Activated naive CD4-positive, alpha-beta T cell treated with anti-CD3 and anti-CD28 coated beads, Interleukin-2, amount 50 U/mL, for 16 hours (primary cell): ENCODE measurements at places on chromosomes 16 and 17.

DNA sequence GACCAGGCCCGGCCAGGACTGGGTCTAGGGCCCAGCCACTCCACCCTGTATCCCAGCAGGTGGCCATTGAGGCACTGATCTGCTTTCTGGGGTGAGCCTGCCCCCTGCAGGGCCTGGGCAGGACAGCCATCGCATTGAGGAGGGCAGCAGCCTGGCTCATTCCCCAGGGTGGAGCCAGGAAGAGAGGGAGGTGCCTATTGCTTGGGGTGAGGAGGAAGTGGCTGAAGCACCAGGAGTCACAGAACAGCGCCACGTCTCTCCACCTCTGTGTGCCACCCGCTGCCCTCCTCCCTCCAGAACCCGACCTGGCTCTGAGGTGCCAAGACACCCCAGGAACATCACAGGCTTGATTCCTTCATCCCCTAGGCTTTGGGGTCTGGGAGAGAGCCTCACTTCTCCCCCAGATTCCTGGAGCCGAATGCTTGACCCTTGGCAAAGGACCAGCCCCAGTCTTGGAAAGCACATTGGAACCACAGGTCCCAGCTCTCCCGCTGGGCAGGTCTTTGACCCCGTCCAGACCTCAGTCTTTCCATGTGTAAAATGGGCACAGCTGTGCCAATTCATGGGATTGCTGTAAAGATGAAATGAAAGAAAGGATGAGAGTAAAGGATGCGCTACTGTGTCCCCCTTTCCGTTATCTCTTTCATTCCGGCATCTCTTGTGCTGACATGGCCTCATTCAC, 7.2 kb upstream of the KRT36 start:
- DNase-seq: peak; percentile 51

DNA sequence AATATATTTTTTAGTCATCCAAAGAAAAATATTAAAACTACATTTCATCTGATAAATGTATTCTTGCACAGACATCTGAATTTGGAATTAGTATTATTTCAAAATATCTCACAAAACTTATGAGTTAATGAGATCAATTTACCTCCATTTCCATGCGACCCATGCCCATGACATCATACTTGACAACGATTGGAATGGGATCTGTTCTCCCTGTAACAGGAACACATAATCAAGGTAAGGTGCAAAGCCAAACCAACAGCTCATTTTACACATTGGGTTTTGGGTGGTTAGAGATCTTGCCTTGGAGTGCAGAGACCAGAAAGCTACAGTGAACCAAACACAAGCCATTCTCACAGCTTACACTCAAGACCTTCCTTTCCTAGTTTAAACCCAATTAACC, 46.9 kb upstream of the ITGA2B start:
- no peak for DNase-seq

GRCh38 chr16:3983081-3983520, 102.6 kb upstream of the CREBBP start:
- peak; percentile 56 for DNase-seq

DNA sequence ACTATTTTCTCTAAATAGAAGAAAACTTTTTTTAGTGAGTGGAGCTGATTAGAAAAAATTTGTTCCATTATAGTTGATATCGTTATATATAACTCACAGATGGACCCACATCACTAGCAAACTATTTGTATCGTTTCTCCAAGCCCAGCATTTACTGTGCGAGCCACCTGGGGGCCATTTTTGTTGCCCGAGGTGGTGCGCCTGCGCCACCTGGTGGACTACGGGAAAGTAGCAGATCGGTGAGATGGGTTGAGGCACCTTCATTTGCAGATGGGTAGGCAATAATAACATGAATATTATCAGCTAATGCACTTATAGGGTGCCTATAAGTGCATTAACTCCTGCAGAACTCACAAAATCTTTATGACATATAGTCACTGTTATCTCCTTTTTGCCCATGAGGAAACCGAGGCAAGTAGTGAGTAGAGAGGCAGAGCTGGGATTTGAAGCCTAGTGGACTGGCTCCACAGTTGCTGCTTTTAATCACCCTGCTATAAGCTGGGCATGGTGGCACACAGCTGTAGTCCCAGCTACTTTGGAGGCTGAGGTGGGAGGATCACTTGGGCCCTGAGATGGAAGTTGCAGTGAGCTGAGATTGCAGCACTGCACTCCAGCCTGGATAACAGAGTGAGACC, 23.2 kb upstream of the NTN1 start:
- peak; percentile 80 for DNase-seq

DNA sequence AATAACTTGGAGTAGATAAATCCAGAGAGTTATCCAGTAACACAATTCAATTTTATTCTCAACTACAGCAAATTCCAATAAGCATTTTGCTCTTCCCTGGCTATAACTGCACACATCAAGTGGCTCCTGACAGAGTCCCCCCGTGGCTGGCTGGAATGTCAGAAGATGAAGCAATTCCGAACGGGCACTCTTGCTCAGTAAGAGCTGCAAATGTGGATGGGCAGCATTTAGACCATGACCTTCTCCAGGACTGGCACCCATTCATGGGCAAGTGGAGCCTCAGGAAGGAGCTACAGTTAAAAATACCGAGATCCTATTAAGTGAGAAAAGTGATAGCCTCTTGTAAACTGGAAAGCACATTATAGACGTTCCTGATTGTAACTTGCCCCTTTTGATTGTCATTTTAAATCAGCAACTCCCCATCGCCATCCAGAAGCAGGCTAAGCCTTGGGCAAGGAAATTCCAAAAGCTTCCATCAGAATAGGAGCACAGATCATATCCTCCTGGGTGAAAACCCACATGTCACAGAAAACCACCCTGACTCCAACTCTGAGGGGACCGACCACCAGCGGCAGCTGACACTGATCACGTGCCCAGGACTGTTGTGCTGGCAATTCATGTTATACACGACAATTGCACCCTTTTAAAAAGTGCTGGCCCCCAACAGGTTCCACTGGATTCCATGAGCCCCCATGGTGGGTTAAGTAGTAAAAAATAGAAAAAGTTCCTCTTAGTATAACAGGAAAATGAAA, 7.1 kb downstream of the UBE2O start:
- DNase-seq: no peak

- DNase-seq: no peak
Measured at GRCh38 chr17:27492470-27492869, 36.2 kb downstream of the KSR1 start.

- DNase-seq: no peak
Measured at GRCh38 chr17:1605681-1606351, 22.8 kb downstream of the SLC43A2 start.

DNA sequence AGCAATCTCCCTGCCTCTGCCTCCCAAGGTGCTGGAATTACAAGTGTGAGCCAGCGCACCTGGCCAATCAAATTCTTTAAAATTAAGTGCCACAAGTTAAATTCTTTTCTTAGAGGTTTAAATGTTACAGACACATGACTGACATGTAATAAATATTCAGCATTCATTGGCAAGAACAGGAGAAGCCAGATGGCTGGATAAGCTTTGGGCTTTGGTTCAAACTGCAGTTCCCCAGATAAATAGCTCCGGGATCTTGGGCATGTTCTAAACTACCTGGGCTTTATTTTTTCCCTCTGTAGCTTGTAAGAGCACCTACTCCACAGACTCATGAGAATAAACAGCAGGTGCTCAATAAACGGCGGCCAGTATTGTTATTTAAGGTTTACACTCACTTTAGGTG, 34.1 kb downstream of the ABAT start:
- DNase-seq: no peak

- no peak for DNase-seq
Measured at GRCh38 chr17:1606352-1606985, 22.2 kb downstream of the SLC43A2 start.

DNA sequence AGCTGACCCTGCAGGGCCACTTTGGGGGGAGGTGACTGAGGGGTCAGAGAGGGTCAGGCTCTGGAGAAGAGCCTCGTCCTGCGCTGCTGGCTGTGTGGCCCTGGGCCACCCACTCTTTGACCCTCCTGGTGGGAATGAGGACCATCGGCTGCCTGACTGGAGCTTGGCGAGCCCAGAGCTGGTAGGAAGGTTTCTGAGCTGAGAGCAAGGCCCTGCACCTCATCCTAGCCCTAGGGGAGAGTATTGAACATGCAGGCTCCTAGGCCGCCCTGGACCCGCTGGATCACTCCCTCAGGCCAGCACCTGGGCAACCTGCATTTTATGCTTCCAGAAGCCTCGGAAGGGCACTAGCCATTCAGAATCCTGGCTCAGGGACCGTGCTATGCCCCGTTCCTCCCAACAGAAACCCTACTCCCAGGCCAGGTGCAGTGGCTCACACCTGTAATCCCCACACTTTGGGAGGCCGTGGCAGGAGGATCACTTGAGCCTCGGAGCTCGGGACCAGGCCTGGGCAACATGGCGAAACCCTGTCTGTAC, 14.5 kb downstream of the MAP2K3 start:
- no peak for DNase-seq

- no peak for DNase-seq
Measured at GRCh38 chr17:40457964-40458791, 14.9 kb downstream of the IGFBP4 start.

DNA sequence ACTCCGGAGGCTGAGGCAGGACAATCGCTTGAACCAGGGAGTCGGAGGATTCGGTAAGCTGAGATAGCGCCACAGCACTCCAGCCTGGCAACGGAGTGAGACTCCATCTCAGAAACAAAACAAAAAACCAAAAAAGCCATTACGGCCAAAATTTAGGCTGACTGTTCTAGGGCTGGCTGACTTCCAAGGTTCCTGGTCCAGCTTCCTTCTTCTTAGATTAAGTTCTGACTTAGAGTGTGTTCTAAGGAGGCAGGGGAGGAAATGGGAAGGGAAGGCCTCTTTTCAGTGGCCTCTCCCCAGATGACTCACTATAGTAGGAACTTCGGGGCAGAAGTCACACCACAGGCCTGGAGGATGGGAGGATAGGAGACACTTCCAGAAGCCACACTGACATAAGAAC, 27.7 kb upstream of the CLEC18B start:
- DNase-seq: no peak

GRCh38 chr17:6701719-6702118, 11.4 kb downstream of the SLC13A5 start:
- DNase-seq: peak; percentile 39

- no peak for DNase-seq
Measured at GRCh38 chr16:11316331-11317015, 28.8 kb upstream of the RMI2 start.

GRCh38 chr17:51819341-51820219, 338.9 kb downstream of the CA10 start:
- no peak for DNase-seq

- DNase-seq: peak; percentile 80
Measured at GRCh38 chr17:74972107-74972972, at the start of gene HID1. Gene HID1, minus strand, starts transcription at chr17:74972759. Its CDS starts 103 bp downstream, at chr17:74972656.
